ENCODE measurements at places on chromosomes 7 and 10.

DNA sequence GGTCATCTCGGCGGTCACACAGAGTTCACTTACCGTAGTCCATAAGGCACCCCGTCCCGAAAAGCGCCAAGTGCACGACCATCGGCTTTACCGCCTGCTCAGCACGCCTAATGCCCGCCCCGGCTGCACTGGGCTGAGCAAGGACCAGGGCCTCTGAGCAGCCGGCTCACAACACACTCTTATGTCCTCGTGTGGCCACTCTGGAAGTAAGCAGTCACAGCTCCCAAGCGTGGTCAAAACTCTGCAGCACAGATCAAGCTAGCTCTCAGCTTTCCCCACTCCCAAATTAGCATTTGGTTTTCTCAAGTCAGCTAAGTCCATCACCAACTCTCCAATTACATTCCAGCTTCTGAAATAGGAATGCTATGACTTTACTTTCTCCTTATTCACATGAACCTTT, 57.7 kb downstream of the MAD1L1 start:
- no peak for DNase-seq

- DNase-seq: no peak
Observed at GRCh38 chr7:1300636-1301035, 68.0 kb downstream of the UNCX start.

DNA sequence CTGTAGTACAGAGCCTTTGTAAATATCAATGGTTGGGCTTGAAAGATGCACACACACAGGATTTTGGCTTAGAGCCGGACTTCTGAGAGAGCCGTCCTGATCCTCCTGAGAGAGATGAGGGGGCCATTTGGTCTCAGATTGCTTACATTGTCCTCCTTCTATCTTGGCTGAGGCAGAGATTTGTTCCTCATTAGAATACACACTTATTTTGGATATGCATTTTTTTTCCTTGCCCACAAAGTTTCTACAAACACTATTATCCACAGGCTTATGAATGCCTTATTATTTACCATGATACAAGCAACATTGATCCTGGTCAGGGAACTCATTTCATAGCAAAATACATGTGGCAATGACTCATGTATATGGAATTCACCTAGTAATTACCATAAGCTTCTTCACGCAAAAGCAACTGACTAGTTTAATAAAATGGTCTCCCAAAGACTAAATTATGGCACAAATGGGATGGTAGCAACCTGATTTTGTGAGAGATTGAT, 175.3 kb downstream of the MDFIC start:
- DNase-seq: peak; percentile 33

- no peak for DNase-seq
Observed at GRCh38 chr7:107045980-107046379, 1.5 kb downstream of the PRKAR2B start.

DNA sequence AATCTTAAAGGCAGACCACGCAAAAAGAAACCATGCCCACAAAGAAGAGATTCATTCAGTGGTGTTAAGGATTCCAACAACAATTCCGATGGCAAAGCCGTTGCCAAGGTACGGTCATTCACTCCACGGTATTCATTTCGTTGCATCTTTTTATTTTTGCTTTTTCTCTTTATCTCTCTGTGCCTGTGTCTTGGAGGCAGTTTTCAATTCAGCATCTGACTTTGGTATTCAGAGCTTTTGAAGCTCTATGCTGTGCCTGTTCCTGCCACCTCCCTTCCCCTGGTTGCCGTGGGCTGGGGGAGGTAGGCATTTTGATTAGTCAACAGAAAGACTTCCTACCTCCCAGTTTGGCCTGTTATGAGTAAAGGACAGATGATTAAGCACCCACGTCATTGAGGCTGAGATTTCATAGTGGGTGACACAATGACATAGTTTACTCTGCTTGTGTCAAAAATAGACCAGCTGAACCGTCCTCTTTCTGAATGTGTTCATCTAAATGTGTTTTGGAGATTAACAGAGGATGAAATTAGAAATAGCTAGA, 149.5 kb downstream of the ARID5B start:
- peak; percentile 72 for DNase-seq

- DNase-seq: no peak
Observed at GRCh38 chr7:84248267-84248666, 53.7 kb upstream of the SEMA3A start.

- DNase-seq: no peak
Observed at GRCh38 chr7:78023191-78023590, 224.6 kb downstream of the PHTF2 start.

DNA sequence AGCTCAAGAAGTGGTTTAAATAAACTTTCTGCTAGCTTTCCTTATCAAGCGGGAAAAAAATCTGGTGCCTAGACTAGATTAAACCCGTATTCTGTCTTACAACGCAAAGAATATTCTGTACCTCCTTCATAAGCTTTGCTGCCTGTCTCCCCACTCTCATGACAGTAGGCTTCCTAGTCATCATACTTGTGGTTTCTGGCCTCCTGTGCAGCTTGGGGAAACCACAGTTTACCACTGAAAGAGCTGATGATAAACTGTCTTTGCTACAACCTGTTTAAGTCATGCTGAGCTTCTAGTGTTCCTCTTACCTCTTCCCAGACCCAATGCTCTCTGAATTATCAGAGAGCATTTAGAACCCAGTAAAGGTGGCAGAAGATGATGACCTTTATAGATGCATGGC, 55.0 kb downstream of the PODXL start:
- peak; percentile 42 for DNase-seq

- no peak for DNase-seq
Observed at GRCh38 chr10:32388258-32389027, 41.5 kb upstream of the EPC1 start.

- DNase-seq: no peak
Observed at GRCh38 chr10:79933961-79934360, 14.9 kb downstream of the SFTPD start.

DNA sequence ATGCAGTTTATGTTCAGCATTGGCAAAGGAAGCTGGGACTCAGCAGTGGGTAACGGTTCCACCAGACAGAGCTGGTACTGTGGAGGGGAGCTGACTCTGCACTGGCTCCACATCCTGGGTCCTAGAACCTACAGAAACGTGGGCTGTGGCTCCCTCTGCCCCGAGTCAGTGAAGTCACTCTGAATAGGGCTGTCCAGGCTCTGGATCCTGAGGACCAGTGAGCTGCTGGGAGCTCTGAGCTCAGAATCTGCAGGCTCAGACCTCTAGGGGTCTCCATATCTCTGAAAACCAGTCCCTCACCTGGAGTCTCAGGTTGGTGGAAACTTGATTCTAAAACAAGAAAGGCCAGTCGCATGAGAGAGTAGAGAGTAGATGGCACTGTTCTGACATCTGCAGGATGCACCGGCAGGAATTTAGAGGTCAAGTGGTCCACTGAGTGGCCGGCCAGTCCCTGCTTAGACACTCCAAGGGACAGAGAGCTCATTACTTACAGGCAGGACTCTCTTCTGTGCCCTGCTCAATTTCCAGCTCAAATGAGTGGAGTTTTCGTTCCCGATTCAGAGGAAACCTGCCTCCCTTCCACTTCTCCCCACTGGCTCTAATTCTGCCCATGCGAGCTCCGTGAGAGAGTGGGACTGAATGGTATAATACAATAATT, 18.6 kb downstream of the NPFFR1 start:
- no peak for DNase-seq

- DNase-seq: no peak
Observed at GRCh38 chr10:68784476-68784875, 42.9 kb upstream of the STOX1 start.

All from GM04504 (cell line).